Effector CD4-positive, alpha-beta T cell (primary cell): ENCODE measurements at places on chromosomes 2 and 18.

GRCh38 chr2:216308576-216308975, 63.7 kb downstream of the MARCHF4 start:
- DNase-seq, result no peak

GRCh38 chr2:26567534-26567933, 73.6 kb downstream of the CIB4 start:
- DNase-seq, result no peak

DNA sequence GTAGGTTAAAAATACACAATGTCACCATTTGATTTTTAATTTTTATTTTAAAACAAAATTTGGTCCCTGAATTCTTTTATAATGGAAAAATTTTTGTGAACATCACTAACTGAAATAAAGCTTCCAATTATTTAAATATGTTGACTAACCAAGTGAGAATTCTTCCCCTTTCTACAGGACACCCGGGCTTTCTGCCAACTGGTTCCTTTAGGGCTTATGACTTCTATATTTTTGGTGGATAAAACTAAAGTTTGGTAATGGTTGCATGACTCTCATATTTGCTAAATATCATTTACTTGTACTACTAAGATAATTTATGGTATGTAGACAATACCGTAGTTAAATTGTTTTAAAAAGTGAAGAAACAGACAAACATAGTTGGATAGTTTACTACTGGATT, 291.0 kb upstream of the DOK6 start:
- no peak for DNase-seq

GRCh38 chr2:107466241-107466640, 360.5 kb upstream of the RGPD4 start:
- DNase-seq, result no peak

- no peak for DNase-seq
Measured at GRCh38 chr2:18584608-18584954, 4.8 kb downstream of the NT5C1B start.

- no peak for DNase-seq
Measured at GRCh38 chr2:2850218-2850755, 519.2 kb upstream of the MYT1L start.

- no peak for DNase-seq
Measured at GRCh38 chr2:1869987-1870386, 125.7 kb upstream of the PXDN start.

DNA sequence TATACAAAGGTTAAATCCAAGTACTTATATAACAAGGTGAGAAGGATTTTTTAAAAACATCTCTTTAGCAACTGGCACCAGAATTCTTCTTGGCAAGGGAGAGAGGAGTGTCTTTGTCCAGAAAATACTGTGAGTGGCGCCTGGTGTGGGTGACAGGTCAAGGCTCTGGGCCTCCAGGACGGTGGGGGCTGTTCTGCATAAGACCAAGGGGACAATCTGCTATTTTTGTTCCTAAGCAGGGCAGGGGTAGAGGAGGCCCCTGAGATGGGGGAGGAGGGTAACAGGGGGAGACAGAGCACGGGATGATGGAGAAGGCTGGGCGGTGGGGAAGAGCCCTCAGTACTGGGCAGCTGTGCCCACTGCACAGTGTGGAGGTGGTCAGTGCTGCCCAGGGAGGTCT, 51.6 kb upstream of the TAF1B start:
- DNase-seq, result no peak

DNA sequence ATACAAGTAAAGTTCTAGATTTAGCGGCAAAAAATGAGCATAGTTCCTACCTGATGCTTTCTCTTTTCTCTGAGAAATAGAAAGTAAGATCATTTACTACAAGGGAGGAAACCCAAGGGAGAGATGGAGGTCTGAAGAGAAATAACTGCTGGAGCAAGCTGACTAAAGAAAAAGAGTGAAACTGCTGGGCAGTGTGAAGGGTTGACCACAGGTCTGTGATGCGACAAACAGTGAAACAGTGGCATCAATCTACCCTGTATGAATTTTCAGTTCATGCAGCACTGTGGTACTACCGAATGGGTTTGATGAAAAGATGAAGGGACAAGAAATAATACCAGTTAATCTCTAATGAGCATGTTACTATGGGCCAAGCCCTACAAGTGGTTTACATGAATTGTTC, 52.2 kb downstream of the CUL3 start:
- no peak for DNase-seq
